ENCODE measurements at places on chromosomes 6 and 20. TPM values are rescaled to one million over a fixed set of nuclear protein-coding genes. Genes with fewer than 3 reads are reported as not detected.
A peak's percentile ranks its signal among the peaks of the same experiment; 100 is the strongest.

GRCh38 chr20:13800728-13801134, 15.9 kb downstream of the NDUFAF5 start:
- DNase-seq = no peak

- DNase-seq = no peak
Observed at GRCh38 chr20:62506791-62507190, 31.0 kb upstream of the GATA5 start.

DNA sequence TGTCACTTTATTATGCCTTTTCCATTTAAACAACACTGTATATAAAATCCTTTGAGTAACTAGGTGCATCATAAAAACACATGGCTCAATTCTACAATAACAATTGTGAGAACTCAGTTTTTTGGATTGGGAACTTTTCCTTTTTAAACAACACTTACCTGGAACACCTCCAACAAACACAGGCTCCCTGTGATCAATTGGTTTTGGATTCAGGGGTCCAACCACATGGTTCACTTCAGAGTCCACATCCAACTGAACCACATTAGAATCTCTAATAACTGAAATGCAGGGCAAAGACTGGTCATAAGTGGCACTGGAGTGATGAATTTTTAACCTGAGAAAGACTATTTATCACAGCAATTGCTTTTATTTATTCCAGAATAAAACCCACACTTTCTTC, 26.5 kb downstream of the FAM229B start:
- DNase-seq = no peak

DNA sequence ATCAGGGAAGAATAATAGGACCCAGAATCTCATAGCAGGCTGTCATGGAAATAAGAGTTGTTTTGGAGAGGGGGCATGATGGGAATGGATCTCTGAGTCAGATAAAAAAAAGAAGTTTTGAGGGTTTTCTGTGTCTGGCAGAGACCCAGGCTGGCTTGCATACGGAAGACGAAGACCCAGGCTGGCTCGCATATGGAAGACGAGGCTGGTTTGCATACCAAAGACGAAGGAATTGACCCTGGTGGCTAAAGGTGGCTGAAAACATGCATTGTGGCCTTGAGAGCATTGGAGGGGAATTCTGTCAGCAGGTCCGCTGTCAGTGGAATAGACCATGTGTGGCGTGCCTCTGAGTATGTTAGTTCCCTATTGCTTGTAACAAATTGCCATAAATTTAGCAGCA, 335.1 kb downstream of the BTBD3 start:
- DNase-seq = peak; percentile 34

GRCh38 chr6:117465691-117466090, 16.8 kb upstream of the DCBLD1 start:
- no peak for DNase-seq

DNA sequence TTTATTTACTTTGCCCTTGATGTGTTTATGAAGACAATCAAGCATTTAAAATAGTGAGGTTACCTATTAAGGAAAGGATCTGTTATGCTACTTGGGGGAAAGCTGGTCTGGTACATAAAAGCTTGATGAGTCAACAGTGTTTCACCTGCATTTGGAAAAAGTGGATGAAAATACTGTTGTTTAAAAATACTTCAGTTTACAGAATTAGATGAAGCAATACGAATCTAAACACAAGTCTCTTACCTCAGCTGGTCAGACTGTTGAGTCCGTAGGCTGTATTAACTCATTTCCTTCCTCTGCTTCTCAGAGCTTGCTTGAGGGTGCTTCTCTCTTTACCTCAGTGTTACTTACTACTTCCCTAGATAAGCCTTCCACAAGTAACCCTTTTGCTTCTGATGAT, 36.1 kb downstream of the NKX2-4 start:
- no peak for DNase-seq

GRCh38 chr6:43490523-43490939, 13.2 kb downstream of the TJAP1 start:
- no peak for DNase-seq

ANGPT4 gene
- 0.25 TPM for total RNA-seq

TMC2 gene
- total RNA-seq = not detected

Data from WTC11 (cell line).